Renal cortical epithelial cell (primary cell): ENCODE measurements at places on chromosomes 16 and 17. TPM values are rescaled to one million over a fixed set of nuclear protein-coding genes. Genes with fewer than 3 reads are reported as not detected.

Gene C16orf54
- total RNA-seq = not detected in 2 replicates

- DNase-seq = no peak
Observed at GRCh38 chr17:33322063-33322462, 29.0 kb upstream of the ASIC2 start.

Gene KAT7
- 21.0 and 47.6 TPM in 2 replicates for total RNA-seq

Gene PHB1
- total RNA-seq = 166 and 219 TPM in 2 replicates

Gene SLC4A1
- total RNA-seq = not detected in 2 replicates

DNA sequence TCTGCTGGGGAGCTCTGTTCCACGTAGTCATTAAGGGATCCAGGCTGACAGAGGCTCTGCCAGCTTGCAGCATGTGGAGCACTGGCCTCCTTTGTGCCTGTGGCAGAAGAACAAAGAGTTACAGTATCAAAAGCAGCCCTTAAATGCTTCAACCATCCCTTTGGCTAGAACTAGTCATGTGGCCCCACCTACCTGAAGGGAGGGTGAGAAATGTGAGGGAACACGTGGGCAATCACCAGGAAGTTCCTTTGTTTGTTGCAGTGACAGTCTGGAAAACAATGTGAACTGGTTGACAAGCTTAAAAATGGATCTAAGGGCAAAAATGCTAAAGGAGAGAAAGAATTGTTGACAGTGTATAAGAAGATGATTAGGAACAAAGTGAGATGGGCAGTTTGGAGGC lies 290.4 kb upstream of the HSBP1 start:
- peak; percentile 2 for DNase-seq

- no peak for DNase-seq
Observed at GRCh38 chr16:79865918-79866317, 265.4 kb upstream of the MAF start.

DNA sequence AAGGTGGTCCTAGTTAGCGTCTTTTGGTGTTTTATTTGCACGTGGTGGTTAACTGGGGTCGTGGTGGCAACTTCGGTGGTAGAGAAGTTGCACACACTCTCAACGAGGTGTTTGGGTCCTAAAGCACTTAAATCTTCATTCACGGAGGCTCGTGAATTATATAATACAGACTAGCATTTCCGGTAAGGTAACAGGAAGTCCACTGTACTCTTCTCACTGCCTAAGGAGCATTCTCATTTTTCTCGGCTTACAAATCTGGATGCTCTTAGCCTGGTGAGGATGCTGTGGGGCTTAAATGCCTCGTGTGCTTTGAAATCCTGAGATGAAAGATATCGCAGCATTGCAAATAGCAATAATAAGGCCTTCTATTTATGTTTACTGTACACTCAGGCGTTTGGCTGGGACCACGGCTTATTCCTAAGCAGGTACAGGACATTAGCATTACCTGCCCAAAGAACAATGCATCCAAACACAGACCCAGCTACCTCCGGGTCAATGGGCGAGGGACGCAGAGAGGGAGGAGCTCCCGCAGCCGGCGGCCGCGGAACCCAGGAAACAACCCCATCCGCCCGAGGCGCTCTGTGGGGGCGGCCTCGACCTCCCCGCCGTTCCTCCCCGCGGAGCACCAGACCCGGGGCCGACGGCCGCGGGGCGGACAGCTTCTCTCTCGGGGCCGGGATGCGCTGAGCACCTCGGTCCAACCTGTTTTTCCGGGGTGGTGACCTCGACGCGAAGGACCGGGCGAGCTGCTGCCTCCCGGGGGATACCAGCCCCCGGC lies 856 bp downstream of the DNAJA2 start:
- DNase-seq = peak; percentile 36

GRCh38 chr16:55478827-55479429 lies at the start of gene MMP2:
MMP2 (plus strand) TSS chr16:55479198; CDS start chr16:55479480, 282 bp downstream.
- DNase-seq = no peak

Gene RPA1
- 26.6 and 59.5 TPM in 2 replicates for total RNA-seq

GRCh38 chr17:42803074-42803883 lies 4.6 kb downstream of the CNTD1 start:
- no peak for DNase-seq

DNA sequence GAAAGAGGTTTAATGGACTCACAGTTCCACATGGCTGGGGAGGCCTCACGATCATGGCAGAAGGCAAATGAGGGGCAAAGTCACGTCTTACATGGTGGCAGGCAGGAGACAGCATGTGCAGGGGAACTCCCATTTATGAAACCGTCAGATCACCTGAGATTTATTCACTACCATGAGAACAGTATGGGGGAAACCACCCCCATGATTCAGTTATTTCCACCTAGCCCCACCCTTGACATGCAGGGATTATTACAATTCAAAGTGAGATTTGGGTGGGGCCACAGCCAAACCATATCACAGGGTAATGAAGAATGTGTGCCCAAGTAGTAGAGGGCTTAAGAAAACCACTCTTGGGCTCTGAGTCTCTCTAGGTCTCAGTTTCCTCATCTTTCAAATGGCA lies 85.1 kb downstream of the PRKCB start:
- no peak for DNase-seq

- peak; percentile 31 for DNase-seq
Observed at GRCh38 chr16:77437859-77438258, 3.0 kb upstream of the ADAMTS18 start.

Gene CNGB1
- total RNA-seq = 0.35 and 0.60 TPM in 2 replicates

Gene CDH11
- 3.1 and 7.6 TPM in 2 replicates for total RNA-seq

- DNase-seq = no peak
Observed at GRCh38 chr17:16463358-16464302, 28.4 kb downstream of the LRRC75A start.

Gene RNF40
- total RNA-seq = 58.0 and 108 TPM in 2 replicates

GRCh38 chr17:75011401-75012095 lies 922 bp upstream of the MRPL58 start:
- DNase-seq = no peak

- peak; percentile 53 for DNase-seq
Observed at GRCh38 chr16:1691276-1691675, 13.2 kb downstream of the JPT2 start.

DNA sequence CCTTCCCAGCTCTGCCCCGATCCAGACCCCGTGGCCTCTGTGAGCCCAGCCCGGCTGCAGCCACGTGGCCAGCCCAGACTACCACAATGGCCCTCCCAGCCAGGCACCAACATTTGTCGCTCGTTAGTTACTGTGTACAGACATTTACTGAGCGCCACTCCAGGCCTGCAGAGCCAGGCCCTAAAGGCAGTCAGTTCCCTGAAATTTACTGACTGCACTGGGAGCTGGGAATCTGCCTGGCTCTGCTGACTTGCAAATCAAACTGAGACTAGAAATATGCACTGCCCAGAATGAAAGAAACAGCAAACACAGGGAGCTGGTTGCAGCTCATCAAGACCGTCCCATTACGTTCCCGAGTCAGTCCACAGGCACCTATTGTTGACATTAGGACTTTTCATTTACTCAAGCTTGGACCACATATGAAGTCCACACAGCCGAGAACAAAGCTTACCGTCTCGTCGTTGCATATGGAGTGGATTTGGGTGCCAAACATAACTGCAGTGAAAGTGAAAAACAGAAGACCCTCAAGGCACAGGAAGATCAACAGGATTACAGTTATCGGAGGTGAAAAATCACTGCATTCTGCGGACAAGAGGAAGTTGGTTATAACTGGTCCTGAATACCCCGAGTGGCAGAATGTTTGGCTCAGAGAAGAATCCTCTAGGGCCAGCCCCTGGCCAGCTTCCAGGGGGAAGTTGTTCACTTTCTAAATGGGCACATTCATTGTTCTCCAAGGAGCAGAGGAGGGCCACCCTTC lies 34.5 kb downstream of the ZDHHC7 start:
- DNase-seq = no peak

DNA sequence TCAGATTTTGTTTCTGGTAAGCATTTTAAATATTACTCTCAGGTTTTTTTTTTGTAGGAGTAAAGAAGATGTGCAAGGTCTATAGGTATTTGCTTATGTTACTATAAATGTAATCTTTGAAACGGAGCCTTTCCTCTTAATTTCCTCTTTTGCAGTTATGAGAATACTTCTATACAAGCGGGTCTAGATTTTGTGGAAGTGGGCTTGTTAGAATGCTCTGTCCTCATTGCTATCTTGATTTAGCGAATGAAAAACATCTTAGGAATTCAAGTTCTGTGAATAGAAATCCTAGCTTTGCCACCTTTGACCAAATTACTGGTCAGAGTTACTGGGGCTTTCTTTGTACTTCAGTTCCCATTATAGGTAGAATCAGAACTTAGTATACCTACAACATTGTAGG lies 80.3 kb downstream of the EFCAB13 start:
- no peak for DNase-seq

Gene MFAP4
- total RNA-seq = 0.15 TPM in 1 of 2 replicates, not detected in the other

DNA sequence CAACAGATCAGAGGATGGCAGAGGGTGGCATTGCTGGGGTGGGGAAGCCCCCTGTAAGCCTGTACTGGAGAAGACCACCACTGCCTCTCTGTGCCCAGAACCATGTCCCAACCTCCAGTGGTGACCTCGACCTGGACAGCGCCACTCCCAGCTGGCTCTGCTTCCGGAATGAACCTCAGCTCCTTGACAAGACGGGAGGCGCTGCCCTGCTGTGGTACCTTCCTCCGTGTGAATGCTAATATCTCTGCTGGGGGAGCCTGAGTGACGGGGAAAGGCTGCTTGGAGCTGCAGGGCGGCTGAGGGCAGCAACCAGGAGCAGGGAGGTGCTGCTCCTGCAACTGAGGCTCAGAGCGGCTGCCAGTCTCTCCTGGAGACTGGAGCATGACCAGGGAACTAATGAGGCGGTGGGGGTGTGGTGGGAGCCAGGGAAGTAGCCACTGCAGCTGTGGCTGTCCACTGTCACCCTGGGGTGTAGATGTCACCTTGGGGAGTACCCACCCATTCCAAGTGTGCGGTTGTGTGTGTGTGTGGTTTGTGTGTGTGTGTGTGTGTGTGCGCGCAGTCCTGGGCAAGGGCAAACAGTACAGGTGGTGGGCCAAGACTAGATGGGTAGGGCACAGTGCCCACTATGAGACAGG lies 6.2 kb downstream of the PRCD start:
- DNase-seq = no peak
